ENCODE measurements at places on chromosomes 2 and 18.
A peak's percentile ranks its signal among the peaks of the same experiment; 100 is the strongest.

- DNase-seq = no peak
Observed at GRCh38 chr2:188752311-188752710, 221.9 kb upstream of the COL3A1 start.

DNA sequence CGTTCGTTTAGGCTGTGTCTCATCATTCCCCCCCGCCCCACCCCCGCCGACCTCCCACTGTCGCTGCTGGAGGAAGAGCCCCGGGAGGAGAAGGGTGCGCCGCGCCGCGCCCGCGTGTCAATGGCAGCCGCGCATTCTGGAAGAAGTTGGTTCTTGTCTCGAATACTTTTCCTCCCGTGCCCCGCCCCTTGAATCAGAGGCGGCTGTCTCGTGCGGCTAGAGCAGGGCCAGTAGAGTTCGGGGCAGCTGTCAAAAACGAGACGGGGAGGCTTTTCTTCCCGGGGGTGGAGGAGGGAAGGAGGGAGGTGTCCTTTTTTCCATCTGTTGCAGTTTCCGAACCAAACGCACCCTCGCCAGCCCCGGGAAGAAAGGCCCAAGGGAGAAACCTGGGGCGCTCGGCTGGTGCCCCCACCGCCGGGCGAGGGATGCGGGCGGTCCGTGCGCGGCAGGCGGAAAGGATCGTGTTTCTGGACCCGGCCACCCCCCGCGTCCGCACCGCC, 410 bp upstream of the TGIF1 start:
- peak; percentile 69 for DNase-seq

DNA sequence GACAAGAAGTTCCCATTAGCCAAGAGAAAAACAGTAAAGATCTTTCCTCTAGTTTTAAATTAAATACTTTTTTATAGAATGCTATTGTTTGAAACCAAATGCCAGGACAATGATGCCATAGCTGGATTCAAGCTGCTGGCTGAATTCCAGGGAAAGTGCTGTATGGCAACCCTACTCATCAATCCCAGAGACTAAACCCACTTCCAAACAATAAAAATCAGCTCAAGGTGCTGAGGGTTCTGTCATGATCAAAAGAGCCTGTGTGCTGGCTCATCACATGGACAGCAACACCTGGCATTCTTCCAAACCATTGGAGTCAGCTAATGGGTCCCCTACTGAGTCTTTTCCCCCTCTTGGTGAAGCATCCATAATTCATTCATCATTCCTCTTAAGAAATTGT, 53.7 kb upstream of the PARD3B start:
- DNase-seq = peak; percentile 39

DNA sequence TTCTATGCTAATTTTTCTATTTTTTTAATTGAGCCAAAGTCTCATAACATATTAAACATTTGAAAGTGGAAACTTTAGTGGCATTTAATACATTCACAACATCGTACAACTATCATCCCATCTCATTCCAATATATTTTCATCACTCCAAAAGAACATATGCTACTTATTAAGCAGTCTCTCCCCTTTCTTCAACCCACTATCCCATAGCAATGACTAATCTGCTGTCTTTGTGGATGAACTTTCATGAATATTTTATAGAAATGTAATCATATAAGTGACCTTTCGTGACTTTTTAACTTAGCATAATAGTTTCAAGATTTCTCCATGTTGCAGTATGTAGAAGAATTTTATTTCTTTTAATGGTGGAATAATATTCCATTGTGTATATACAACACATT, 90.3 kb downstream of the CCDC178 start:
- DNase-seq = no peak

- DNase-seq = peak; percentile 50
Observed at GRCh38 chr2:46487667-46488335, 8.4 kb downstream of the TMEM247 start.

DNA sequence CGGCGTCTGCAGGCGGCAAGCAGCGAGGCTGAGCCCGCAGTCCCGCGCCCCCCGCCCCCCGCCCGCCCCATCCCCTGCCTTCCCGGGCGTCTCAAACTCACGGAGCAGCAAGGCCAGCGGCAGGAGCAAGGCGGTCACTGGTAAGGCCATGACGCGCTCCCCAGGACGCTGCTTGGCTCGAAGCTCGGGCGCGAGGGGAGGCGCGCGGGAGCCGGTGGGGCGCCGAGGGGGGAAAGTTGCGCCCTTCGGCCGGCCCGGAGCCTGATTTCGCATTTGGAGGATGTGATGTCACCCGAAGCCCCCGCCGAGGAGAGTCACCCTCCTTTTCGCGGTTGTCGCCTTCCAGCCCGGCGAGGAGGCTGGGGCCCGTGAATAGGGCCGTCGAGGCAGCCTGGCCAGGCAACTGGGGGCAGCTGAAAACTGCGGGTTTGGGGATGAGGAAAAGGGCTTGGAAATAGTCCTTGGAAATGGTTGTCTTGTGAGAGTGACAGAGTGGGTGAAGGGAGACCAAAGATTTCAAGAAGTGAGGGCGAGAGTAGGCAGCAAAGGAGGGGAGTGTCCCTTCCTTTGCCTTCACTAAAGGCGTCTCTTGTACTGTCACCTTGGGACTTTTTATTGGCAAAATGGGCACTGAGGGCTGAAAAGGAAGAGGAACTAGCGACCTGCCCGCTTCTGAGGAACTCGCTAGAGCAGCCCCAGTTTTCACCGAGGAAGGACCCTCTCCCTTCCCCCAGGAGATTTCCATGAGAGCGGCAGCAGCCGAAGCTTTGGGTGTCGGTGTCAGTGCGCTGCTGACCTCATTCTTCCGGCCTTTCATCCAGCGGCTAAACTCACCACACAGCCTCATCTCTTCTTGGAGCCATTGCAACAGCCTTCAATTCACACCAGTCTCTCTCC, at the start of gene CD8A:
Gene CD8A (minus strand): TSS at position 238 of the 897 bp plus-strand sequence. CDS start 88 bp downstream, at position 150.
- DNase-seq = no peak

GRCh38 chr2:176096986-176097819, 2.4 kb upstream of the HOXD12 start:
- peak; percentile 34 for DNase-seq

DNA sequence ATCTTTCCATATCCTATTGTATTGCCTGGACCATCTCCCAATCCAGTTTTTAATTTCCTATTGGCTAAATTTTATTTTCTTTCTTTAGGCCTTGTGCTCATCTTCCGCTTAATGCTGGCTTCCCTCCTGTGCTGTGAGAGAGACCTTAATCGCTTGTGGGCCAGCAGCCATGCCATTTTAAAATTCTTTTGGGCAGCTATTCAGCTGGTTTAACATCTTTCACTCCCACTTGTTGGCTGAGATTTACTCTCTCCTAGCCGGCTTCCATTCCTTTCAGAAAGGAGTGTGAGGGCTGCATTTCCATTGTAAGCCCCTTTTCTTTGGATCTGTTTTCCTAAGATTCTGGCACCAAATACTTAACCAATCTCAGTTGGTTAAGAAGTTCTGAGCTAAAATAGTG, 140.9 kb upstream of the RASGRP3 start:
- DNase-seq = no peak

- DNase-seq = no peak
Observed at GRCh38 chr18:2331491-2331890, 239.8 kb downstream of the METTL4 start.

DNA sequence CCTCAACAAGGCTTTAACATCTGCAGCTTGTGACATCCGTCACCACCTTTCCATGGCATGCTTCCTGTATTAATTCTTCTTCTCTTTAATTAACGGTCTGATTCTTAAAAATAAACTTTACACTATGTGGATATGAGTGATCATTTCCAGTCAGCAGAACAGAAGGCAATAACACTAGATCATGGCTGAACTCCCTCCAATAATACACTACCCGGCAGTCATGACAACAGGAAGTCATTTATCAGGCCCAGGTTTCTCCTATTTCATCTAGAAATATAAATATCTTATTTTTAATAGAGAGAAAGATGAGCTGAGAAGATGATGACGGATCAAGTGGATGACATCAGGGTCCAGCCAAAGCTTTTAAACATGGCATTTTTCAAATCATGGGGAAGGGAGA, 792.2 kb downstream of the SLC4A3 start:
- no peak for DNase-seq

DNA sequence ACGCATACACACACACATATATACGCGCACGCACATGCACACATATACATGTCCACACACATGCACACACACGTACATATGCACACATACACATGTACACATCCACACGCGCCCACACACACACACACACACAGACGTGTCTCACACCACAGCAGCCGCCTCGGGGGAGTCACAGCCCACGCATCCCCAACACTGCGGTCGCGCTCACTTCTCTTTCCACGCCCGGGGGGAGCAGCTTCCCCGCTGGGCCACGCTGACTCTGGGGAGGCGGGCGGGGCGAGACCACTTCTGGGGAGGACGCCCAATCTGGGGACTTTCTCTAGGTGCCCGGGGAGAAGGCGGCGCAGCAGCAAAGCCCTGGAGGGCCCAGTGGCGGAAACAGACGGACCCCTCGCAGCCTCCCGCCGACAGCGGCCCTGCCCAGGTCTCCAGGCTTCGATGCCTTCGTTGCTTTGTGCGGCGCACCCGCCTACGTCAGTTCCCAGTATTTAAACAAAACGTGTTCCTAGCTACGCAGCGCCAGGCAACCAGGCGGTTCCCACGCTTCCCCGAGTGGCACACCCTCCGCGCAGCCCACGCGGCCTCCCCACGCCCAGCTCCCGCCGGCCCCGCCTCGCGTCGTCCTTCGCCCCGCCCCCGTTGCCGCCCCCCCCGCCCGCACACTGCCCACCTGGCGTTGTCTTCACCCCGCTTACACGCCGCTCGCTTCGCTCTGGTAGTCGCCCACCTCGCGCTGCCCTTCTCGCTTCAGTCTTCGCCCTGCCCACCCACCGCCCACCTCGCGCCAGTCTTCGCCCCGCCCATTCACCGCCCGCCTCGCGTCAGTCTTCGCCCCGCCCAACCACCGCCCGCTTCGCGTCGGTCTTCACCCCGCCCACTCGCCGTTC, 810 bp upstream of the RBFA start:
- DNase-seq = peak; percentile 65
